NCI-H1694 (cell line): ENCODE measurements at places on chromosomes 11 and 22.

GRCh38 chr11:78138694-78139421, 568 bp downstream of the ALG8 start:
- no peak for DNase-seq

- DNase-seq: no peak
Observed at GRCh38 chr11:5500393-5500801, 9.4 kb downstream of the UBQLN3 start.

DNA sequence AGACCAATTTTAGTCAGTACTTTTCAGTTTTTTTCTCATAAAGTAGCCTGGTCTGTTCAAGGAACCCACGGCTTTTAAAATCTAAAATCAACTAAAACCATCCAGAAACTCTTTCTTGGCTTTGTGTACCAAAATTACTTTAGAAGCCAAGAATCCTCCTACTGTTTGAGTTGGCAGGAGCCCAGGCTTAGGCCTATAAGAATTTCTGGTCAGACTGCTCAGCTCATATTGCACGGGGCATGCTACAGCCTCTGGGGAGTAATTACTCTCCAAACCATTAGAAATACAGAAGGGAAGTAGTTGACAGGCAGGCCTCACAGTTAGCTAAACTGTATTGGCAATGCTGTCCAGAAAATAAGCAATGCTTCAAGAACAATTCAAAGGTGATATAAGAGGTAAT, 1862.9 kb upstream of the RAG2 start:
- DNase-seq: no peak

- no peak for DNase-seq
Observed at GRCh38 chr11:108228251-108228650, 5.4 kb downstream of the ATM start.

DNA sequence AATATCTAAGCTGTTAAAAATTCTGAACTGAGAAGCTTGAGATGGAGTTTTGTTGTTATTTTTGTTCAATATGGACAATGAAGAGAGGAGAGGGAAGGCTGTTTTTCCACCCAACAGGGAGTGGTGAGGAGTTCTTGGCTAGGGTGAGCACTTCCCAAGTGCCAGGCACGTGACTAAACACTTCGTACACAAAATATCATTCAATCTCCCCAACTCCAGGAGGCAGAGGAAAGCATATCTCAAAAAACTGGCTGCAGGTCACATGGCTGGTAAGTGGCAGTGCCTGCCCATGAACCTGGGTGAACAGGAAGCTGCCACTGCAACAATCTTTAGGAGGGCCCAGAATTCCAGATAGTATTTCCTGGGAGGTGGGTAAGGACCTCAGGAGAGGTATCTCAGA, 11.6 kb downstream of the ELF5 start:
- DNase-seq: no peak

DNA sequence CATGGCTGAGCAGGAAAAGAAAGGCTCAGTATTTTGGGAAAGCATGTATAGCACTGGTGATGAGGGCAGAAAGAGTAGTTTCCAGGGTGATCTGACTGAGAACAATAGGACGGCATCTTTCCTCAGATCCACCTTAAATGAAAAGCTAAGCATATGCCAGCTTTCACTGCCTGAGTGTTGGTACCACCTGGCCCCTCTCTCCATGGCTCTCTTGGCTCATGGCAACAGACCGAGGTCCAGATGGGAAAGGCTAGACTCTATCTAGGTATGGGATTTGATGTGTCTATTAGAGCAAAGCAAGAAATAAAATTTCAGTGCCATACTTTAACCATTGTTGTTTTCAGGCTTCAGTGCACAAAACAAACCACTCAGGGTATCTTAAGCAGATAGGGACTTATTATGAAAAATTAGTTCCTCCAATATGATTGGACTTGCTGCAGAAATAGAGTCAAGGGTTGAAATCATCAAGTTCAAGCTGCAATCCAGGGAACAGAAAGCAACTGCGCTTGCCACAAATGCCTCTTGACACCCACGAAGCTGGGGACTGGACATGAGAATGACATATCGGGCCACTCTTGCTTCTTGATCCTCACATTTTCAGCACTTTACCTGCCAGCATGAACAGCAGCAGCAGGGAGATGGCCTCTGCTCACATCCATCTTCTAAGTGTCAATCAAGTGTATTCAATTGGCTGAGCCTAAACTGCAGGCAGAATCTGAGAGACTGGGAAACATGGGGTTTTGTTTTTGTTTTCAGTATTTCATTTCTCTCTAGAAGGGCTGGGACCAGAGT, 64.0 kb upstream of the SNX19 start:
- no peak for DNase-seq

DNA sequence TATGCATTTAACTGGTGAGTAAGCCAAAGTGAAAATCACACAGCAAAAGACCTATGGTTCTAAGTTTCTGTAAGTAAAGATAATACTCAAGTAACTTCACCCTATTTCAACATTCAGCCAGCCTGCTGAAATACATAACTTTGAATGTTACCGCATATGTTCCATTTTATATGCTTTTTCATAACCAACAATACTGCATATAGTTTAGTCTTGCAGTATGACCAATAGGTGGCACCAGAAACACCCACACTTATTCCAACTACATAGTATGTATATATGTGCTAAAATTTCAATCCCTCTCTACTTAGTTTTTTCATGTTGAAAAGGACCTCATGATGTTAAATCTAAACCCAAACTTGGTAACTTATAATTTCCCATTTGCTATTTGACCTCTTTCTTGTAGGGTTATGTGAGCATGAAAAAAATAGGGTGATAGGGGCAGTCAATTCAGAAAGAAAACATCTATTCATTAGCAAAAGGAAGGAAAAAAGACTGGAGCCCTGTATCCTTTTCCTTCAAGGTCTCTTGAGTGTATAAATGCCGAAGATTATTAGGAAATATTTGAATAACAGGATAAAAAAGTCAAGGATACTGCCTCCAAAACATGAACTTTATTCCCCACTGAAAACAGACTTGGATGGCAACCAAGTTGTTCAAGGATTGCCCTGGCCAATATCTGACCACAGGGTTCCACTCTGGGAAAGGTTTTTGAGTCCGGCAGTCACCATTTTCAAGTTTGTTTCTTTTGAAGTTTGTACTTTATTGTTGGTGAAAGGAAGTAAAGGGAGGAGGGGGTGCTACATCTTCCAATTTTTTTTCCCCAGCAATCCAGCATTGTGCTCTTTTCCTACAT, 23.8 kb upstream of the FZD4 start:
- peak; percentile 25 for DNase-seq

DNA sequence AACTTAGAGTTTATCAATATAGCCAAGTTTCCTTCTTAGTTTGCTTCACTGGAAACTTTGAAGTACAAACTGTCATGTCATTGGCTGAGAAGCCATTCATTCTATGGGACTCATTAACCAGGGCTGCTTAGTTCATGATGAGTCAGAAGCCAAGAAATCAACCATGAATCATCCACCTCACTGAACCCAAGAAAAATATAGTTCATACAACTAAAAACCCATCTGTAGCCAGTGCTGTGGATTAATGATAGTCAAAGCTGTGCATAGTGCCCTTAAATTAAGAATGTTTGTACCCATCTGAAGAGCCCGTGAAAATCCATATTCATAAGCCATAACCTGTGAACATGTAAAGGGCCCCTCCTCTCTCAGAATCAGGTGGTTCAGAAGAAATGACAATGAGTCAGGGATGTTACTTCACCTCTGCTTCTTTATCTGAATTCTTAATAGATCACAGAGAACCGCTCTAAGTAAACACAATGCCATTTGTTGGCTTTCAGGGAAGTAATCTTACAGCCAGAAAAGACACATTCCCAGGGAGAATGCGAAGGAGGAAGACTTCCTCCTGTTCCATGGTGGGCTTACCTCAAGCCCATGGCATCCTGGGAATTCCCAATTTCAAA, 25.4 kb downstream of the MMP20 start:
- no peak for DNase-seq
